ENCODE measurements at places on chromosomes 7 and 10.

- DNase-seq: no peak
Measured at GRCh38 chr7:140439359-140439758, 35.5 kb downstream of the RAB19 start.

- no peak for DNase-seq
Measured at GRCh38 chr10:132559538-132559937, 22.0 kb downstream of the INPP5A start.

DNA sequence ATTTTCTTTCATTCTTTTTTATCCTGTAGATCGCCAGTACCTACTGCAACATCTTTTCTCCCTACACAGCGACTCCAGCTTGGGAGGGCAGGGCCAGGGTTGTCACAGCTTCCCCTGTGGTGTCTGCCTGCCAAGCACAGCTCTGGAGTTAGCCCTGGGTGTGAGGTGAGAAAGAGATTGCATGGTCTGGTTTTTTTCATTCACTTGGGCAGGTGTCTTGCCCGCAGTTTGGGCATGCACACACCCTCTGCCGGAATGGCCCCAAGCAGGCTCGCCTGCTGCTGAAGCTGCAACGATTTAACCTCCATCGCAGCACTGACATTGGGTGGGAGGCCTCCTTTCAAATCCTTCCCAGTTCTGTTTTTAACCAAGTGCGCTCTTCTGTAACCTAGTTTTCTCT lies 132.8 kb downstream of the WNT2 start:
- DNase-seq: no peak

- DNase-seq: no peak
Measured at GRCh38 chr7:139950881-139951525, 111.7 kb downstream of the PARP12 start.

- DNase-seq: no peak
Measured at GRCh38 chr7:134220236-134220635, 93.1 kb downstream of the LRGUK start.

GRCh38 chr7:131890176-131890575 lies 333.7 kb upstream of the PODXL start:
- no peak for DNase-seq

DNA sequence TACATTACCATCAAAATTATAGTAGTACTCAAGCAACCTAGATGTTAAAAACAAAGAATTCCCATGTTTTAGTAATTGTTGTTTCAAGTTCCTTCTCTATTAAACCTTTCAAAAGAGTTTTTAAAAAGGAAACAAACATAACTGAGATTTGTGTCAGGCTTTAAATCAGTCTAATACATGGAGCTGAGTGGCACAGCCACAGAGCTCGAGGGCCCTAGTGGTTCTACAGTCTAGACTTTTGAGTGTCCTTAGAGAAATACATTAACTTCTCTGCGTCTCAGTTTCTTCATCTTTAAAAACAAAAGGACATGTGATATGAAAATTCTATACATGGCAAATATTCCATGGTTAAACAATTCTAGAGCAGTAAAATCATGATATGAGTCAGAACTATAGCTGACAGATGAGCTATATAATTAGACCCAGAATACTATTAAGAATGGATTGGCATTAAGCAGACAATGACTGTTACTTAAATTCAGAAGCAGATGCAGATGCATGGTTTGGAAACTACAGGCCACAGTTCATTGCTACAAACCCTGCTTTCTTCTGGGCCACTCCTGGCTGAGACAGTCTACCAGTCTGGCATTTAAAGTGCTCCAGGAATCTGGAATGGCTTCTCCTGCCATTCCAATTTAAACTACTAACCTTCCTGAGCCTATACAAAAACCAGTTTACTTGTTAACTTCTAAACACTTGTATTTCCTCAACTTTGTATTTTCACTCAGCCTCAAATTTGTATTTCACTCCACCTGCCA lies 77.4 kb downstream of the EPC1 start:
- no peak for DNase-seq

DNA sequence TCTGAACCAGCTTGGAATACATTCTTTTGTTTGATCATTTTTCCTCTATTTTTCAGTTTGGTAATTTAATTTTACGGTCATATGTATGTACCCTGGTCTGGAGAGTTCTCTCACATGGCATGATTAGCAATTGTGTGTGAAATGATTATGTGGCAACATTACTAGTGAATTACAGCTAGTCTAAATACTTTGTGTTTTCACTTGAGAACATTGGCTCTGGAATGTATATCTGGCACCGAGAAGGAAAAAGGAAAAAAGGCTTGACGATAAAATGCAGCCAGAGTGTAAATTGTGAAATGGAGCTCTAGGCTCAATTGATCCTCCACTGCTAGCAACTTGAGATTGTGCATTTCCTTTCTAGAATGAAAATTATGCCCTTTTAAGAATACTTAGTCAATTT lies 397.2 kb downstream of the EXOC4 start:
- no peak for DNase-seq

- no peak for DNase-seq
Measured at GRCh38 chr7:44330331-44330730, 4.9 kb upstream of the CAMK2B start.

DNA sequence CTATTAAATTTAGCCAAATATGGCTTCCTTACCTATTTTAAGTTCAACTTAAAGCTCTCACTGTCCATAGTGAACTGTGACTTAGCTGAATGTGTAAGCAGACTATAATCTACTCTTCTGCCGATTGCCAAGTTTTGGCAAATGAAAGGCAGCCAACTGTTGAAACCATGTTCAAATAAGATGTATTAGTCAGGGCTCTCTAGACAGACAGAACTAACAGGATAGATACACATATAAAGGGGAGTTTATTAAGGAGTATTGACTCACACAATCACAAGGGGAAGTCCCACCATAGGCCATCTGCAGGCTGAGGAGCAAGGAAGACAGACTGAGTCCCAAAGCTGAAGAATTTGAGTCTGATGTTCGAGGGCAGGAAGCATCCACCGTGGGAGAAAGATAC lies 837.7 kb upstream of the AUTS2 start:
- no peak for DNase-seq

DNA sequence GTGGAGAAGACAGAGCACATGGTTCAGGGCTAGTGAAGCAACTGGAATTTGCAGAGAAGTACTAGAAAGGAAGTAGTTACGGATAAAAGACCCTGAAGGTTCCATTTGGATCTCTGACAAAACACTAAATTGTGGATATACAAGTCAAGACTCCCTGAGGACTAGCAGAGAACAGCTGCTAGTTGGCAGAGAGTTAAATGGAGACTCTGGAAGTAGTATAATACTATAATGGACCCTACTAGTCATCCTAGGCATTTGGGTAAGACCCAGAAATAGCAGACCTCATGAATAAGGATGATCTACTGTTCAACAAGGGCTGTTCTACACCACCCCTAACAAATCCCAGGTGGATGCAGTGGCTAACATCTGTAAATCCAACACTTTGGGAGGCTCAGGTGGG lies 19.1 kb downstream of the MCMBP start:
- no peak for DNase-seq

- no peak for DNase-seq
Measured at GRCh38 chr10:21337171-21337792, 188.2 kb downstream of the SKIDA1 start.

GRCh38 chr7:133983685-133984419 lies 143.3 kb upstream of the LRGUK start:
- DNase-seq: no peak

Measured in Caco-2 (cell line).